Stimulated activated CD8-positive, alpha-beta memory T cell treated with anti-CD3 and anti-CD28 coated beads, Interleukin-4, amount 100 ng/mL, for 4 hours (primary cell): ENCODE measurements at places on chromosomes 12 and 14.

DNA sequence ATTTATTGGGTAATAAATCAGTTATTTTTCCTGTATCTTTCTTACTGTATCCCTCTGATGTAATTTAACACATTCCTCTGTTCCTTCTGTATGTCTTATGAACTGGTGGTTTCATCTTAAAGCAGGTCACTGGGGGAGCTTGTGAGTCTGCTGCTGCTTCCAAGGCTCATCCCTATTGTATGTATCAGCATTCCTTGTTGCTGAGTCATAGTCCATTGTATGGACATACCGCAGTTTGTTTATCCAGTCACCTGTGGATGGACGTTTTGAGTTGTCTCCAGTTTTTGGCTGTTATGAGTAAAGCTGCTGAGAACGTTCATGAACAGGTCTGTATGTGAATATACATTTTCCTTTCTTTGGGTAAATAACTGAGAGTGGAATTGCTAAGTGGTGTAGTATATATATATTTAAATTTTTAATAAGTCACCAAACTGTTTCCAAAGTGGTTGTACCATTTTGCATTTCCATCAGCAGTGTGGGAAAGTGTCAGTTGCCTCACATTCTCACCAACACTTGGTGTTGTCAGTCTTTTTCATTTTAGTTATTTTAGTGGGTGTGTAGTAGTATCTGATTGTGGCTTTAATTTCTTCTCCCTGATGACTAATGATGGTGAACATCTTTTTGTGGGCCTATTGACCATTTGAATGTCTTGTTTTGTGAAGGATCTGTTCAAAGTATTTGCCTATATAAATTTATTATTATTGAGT lies 82.7 kb downstream of the BEGAIN start:
- DNase-seq, result no peak

DNA sequence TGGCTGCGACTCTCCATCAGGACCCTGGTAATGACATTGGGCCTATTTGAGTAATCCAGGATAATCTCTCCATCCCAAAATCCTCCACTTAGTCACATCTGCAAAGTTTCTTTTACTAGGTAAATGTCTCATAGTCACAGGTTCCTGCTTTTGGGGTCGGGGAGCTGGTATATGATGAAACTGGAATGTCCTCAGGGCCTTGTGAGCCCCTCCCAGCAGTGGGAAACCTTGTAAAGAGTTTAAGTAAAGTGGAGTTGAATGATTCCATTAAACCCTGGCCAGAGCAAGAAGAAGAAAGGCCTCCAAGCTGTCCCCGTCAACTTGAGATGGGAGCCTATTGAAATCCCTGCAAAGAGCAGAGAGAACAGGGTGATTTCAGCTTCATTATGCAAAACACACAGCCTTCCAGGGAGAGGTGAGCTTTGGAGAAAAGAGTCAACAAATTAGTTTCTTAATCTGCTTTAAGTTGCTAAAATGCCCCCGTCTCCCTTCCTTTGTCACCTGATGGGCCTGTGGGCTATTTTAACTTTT lies 12.6 kb downstream of the WSCD2 start:
- no peak for DNase-seq

GRCh38 chr12:1435456-1435855 lies 158.9 kb downstream of the FBXL14 start:
- no peak for DNase-seq

DNA sequence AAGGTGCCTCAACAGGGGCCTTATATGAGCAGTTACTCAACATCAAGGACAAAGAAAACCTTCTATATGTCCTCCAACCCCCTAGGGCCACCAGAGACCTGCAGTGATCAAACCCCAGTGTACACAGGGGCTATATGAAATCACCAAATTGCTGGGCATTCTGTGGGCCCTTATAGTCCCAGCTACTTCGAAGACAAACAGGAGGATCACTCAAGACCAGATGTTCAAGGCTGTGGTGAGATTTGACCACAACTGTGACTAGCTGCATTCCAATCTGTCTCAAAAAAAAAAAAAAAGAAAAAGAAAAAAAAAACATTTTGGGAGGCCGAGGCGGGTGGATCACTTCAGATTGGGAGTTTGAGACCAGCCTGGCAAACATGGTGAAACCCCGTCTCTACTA lies 51.0 kb upstream of the PRB2 start:
- DNase-seq, result no peak

DNA sequence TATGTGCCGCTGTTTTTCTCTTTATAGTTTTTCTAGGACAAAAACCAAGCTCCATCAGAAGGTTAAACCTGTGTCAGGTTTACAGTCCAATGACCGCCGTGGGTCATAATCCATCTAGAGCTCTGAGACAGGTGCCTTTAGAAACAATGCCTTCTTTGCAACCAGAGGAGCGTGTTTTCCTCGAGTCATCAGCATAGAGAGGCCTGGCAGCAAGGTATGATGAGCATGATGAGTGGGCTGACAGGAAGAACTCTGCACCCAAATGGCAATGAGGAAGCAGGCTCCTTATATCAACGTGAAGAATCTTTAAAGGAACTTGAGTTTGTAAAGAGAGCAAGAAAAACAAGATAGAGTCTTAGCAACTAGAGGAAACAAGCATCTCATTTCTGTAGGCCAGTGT lies 60.5 kb upstream of the NUDT4 start:
- no peak for DNase-seq

GRCh38 chr14:95255487-95255886 lies 64.2 kb downstream of the CLMN start:
- DNase-seq, result no peak

DNA sequence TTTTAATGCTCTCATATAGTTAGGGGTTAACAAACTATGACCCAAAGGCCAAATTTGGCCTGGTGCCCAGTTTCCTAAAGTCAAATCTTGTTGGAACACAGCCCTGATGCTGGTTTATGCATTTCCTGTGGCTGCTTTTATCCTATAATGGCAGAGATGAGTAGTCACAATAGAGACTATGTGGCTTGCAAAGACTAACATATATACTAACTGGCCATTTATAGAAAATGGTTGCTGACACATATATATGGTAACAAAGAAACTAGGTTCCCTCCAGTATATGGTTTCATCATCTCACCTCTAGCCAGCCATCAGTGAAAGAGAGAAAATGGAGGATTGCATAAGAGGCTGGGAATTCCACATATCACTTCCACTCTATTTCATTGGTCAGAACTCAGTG lies 10.8 kb downstream of the NAV3 start:
- no peak for DNase-seq

GRCh38 chr12:87678453-87678852 lies 350.7 kb downstream of the C12orf50 start:
- DNase-seq, result no peak

GRCh38 chr14:104524726-104525125 lies 54.8 kb upstream of the C14orf180 start:
- DNase-seq, result no peak

GRCh38 chr12:119659289-119659897 lies 8.5 kb upstream of the PRKAB1 start:
- peak; percentile 20 for DNase-seq

- no peak for DNase-seq
Measured at GRCh38 chr12:124734224-124734788, 129.4 kb downstream of the SCARB1 start.

- peak; percentile 59 for DNase-seq
Measured at GRCh38 chr14:105999361-106000028, 473.1 kb downstream of the TMEM121 start.

DNA sequence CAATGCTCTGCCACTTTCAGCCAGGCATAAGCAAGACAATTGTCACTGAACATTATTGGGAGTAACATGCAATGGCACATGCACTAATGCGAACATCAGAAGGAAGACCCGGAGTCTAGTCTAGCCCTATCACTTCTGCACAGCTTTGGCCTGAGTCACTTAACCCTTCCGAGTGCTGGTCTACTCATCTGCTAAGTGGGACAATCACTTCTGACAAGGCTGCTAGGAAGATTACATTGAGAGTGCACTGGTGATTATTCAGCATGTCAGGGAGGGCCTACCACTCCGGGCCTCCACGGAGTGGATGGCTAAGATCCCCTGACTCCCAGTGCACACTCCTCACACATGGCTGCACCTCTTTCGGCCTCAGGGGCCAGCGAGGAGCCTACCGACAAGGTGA lies 240.9 kb downstream of the DPF3 start:
- DNase-seq, result no peak

DNA sequence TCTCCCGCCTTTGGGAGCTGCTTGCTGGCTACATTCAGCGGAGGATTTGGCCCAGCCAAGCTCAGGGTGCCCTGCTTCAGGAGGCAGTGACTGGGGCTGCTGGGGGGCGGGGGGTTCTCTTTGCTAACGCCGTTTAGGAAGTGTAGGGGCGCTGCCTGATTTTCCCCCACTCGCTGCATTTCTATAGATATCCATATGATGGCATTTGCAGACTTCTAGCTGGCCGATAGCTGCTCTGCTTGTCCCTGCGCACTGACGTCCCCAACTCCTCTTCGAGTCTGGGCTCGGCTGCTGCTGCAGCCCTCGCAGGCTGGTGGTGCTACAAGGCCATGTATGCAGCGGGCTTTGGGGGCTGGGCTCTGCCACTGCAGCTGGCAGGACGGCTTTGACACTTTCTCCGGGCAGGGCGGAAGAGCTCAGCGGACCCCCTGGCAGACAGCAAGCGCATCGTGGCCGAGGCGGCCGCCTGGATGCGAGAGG lies 3.1 kb downstream of the LRFN5 start:
- DNase-seq, result no peak

GRCh38 chr12:13116259-13116658 lies 12.8 kb upstream of the GSG1 start:
- no peak for DNase-seq

GRCh38 chr12:88726806-88727720 lies 146.8 kb upstream of the KITLG start:
- no peak for DNase-seq

DNA sequence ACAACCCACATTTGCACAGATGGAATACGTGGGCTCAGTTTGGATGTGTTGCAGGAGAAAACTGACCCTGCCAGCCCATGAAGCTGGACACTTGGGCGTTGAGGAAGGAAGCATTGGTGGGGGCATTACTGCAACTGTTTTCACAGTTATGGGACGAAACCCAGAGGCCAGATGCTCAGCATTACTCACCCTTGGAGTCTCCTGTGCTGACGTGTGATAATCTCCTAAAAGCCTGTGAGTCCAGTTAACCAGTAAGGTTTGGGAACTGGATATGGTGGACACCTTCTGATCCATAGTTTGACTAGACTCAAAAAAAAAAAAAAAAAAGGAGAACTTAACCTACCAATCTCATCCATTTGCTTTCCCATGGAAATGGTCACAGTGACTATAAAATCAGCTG lies 52.8 kb upstream of the EGLN3 start:
- no peak for DNase-seq

GRCh38 chr12:113052326-113052725 lies 4.2 kb upstream of the DTX1 start:
- no peak for DNase-seq

GRCh38 chr14:104394409-104394851 lies 185.1 kb upstream of the C14orf180 start:
- no peak for DNase-seq

- no peak for DNase-seq
Measured at GRCh38 chr14:44657696-44658388, 150.8 kb upstream of the FSCB start.

DNA sequence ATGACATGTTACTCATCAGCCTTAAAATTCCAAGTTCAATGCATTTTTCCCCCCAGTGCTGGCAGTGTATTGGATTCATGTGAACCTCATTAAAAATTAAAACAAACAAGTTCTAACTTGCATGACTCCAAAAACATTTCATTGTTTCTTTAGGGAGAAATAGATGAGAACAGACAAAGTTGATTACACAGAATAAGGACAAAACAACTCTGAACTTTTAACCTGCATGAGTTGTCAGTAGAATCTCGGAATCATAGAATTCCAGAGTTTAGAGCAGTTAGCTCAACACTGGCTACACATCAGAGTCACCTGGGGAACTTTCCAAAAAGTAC lies 127.5 kb downstream of the TMX1 start:
- DNase-seq, result no peak

- no peak for DNase-seq
Measured at GRCh38 chr14:86915406-86915805, 1077.6 kb downstream of the GALC start.

- DNase-seq, result no peak
Measured at GRCh38 chr12:75585330-75585729, 73.9 kb upstream of the KRR1 start.

DNA sequence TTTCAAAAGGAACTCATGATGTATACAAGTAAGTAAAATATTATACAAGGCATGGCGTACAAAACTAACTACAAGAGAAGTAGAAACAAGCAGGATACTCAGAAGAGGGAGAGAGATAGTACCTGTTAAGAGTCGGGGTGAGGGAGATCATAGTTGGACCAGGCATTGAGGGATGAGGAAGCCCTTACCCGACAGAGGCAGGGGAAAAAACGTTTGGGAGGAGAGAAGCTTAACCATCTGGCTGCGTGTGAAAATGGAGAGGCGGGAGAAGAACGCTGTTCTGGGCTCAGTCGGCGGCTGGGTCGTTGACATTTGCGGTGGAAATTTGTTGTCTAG lies 575 bp upstream of the FMNL3 start:
- no peak for DNase-seq

- DNase-seq, result no peak
Measured at GRCh38 chr14:49497725-49498348, 88.3 kb downstream of the RPS29 start.

GRCh38 chr12:4603421-4603820 lies 41.4 kb downstream of the DYRK4 start:
- no peak for DNase-seq

GRCh38 chr12:122981036-122981471 lies 573 bp downstream of the ARL6IP4 start:
- DNase-seq, result no peak

DNA sequence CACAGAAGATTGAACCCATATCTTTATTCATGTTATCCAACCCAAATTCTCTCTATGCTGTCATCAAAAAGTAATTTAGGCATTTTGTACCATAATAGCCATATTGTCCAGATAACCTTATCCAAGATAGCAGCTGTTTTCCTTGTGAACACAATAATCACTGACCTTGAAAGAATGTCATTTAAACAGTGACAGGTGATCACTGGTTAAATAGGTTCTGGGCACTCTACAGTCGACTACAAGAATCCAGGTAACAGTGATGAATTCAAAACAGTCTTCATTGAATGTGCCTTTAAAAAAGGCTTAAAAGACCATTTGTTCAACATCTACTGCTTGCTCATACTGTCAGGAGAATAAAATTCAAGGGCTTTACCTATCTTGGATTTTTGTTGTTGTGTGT lies 4.6 kb upstream of the SPX start:
- DNase-seq, result no peak

GRCh38 chr12:19546611-19547162 lies 107.4 kb downstream of the AEBP2 start:
- no peak for DNase-seq
